GM12891 (cell line): ENCODE measurements at places on chromosomes 3 and 15.

DNA sequence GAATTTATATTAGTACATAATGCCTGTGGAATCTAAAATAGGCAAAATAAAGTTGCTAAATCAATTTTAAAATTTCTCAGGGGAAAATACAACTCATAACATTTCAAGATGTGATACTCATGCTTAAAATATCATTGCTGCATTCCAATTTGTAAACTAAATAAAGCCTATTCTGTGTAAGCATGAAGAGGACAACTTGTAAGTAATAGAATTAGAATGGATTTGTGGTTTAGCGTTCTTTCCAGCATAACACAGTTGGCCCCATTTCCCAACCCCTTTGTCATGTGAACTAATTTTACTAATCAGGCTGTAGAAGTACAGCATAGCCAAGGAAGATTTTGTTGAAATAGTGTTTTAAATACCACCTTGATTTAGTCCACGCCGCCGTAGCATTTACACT, 437.2 kb downstream of the SI start:
- no peak for DNase-seq

DNA sequence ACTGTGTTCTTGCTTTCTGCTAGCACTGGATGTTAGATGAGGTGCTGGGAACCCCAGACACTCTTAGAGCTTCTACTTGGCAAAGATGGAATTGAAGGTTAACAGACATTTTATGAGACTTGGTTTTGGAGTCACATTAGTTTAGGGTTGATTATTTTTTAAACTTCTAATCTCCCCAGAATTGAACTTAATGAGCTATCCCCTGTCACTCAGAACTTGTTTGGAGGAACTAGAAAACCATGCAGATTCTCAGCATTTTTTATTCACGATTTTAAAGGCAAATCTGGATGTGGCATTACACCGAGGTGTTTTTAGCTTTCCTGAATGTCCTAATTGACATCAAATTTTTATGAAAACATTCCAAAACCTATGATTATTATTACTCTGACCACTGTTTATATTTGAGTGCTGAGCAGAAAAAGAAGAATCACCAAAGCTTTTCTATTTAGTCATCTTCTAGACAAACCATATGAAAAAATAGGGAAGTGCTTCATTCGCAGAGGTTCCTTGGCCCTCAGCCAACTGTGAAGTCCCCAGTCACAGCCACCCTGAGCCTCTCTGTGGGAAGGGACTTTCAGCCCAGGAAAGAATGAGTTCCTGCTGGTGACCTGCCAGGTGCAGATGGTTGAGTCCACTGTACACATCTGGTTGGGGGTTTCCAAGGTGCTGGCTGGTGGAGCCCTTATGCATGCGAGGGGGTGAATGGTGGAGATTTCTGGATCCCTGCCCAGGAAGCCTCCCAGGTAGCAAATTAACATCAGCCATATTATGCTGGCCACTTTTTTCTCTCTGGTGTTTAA, 196.0 kb upstream of the TOPAZ1 start:
- DNase-seq, result peak; percentile 39

- no peak for DNase-seq
Observed at GRCh38 chr3:42149975-42150374, 58.8 kb downstream of the TRAK1 start.

GRCh38 chr3:32885283-32885901, 66.1 kb upstream of the CCR4 start:
- DNase-seq, result no peak

DNA sequence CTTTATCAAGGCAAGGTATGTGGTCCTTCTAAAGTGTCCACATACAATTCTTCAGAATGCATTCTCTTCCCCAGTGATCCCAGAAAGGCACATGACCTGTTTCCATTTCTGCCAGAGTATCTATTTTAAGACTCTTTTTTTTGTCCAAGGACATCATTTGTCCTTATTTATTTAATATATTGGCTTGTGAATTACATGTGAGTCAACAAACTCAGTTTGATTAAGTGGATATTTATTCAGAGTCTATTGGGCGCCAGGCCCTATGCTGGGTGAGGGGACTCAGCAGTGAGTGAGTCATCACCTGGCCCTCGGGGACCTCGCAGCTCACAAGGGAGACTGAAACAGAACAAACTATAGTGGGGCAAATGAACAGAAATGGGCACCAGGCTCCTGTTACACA, 136.8 kb downstream of the SNRK start:
- no peak for DNase-seq

GRCh38 chr3:187473778-187474406, 105.7 kb downstream of the RTP4 start:
- DNase-seq, result no peak

GRCh38 chr15:62068810-62069167, 2.0 kb downstream of the C2CD4A start:
- no peak for DNase-seq

DNA sequence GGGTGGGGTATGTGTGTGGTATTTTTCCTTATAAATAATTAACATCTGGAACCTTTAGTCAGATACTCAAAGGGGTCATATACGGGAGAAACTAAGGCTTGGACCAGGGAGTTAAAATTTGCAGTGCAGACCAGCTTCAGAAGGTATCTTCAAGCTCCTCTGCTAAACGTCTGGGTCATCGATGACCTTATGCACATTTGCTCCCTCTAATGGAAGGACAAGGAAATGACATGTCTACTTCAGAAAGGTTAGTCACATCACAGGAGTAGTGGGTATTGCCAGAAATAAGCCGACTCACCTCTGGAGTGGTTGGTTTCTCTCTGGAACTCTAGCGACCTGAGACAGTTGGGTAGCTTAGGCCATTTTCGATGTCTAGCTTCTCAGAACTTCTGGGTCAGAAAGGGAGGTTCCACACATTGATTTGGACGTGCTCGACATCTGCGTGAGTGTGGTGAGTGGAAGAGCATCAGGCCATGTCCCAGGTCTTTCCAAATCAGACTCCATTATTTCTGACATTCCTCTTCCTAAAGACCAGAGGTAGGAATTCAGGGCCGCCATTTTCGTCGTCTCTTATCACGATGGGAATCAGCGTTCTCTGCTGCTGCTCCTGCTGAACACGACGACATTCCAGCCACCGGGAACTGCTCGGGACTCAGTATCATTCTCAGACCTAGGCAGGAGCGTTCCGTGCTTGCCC, 31.8 kb upstream of the RASA2 start:
- peak; percentile 63 for DNase-seq

GRCh38 chr3:194091141-194091540, 44.8 kb upstream of the HES1 start:
- DNase-seq, result no peak

GRCh38 chr3:126308394-126309125, 48.6 kb downstream of the KLF15 start:
- no peak for DNase-seq
